ENCODE measurements at places on chromosomes 5 and 9.

GRCh38 chr5:122471031-122471751, 159.2 kb downstream of the SNCAIP start:
- DNase-seq, result no peak

DNA sequence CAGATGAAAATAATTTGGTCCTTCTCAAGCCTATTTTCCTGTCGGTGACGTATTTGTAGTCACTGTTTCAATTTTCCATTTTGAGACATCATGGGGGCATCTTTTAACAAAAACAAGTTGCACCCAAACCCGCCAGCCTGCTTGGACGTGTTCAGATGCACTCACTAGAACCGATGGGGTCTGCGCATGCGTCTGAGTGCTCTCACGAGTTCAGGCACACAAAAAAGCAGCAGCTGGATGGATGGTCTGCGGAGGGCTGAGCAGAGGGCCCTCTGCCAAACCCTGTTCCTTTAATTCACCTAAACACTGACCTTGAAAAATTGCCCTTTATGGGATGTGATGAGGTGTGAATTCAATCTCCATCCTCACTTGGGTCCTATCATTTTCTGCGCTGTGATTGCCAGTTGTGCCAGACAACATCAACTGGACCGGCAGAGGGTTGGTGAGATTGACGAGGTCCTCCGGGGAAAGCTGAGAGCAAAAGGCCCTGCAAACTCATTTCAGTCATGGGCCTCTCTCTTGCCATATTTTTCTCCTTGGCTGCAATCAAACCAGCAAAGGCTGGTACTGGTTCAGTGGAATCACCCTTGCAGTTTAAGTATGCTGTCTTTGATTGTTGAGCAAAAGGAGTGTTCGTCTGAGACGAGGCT, 251.9 kb downstream of the NFIB start:
- DNase-seq, result no peak

- DNase-seq, result peak; percentile 84
Observed at GRCh38 chr9:114387680-114388356, at the start of gene AKNA. Gene AKNA (minus strand): TSS chr9:114387982. CDS start chr9:114381333, 6,649 bp downstream.

DNA sequence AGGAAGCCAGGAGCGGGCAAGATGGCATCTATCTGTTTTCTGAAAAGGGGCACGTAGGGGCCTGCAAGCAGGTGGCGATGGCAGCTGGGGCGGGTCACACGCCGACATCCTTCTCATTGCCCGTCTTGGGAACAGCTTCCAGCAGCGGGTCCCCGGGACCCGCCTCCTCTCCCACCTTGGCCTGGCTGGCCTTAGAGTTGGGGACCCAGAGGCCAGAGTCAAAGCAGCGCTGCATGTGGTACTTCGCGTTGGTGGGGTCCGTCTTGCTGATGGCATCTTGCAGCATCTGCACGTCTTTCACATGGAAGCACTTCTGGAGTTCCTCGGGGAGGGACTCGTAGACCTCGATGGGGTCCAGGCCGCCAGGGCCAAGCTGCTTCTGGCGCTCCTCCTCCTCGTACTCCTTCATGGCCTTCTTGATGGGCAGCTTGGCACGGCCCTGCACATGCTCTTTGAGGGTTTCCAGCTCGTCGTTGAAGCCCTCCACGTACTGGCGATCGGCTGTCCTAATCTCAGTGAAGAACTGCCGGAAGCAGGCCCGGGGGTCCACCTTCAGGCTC, 127.6 kb upstream of the CLINT1 start:
- DNase-seq, result no peak

- DNase-seq, result no peak
Observed at GRCh38 chr5:138662599-138662998, 87.4 kb upstream of the HSPA9 start.

DNA sequence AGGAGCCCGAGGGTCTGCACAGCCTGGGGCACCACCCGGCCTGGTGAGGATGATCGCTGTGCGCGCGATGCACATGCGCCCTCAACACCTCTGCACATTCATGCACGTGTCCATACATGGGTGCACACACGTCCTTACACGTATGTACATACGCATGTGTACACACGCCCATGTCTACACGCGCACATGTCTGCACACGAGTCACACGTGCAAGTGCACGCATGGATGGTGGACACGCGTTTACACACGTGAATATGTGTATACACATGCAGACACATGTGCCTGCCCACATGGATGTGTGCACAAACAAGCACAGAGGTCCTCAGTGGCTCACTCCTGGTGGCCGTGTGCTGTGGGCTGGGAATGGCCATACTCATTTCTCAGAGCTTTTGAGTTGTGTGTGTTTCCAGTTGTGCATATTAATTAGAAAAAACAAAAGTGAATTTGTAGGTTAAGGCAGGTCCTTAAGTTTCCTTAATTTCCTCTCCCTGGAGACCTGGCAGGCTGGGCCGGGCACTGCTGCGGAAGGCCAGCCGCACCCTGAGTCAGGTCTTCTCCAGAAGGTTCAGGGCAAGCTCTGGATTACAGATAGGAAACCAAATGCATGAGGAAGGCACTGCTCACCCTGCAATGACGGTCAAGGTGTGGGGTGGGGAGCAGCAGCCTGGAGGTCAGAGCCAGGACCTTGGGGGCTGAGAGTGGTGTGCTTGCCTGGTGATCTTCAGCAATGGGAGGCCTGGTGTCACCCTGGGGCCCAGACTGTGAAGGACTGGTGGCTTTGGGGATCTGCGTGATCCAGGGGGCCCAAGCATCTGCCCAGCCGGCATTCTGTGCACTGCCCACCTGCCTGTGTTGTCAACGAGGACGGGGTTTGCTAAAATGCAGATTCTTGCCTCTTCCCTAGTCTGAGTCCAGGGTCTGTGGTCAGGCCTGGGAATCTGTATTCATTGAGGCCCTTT, 1.3 kb upstream of the RNU6ATAC start:
- peak; percentile 42 for DNase-seq

- no peak for DNase-seq
Observed at GRCh38 chr9:134837529-134837928, 43.1 kb upstream of the FCN2 start.

DNA sequence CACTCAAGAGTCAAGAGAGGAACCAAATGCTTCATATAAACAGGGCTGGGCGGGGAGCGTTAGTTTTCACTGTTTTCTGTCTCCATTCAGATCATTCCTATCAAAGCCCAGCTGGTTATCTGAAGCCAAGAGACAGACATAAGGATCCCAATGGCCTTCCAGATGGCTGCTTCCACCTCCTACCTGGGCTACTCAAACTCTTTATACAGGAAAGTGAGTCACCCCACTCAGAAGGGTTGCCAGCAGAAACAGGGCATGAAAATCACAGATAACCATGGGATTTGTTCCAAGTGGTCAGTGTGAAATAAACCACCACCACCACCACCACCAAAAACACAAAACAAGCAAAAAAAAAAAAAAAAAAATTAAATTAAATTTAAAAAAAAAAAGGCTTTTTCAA, 5.5 kb downstream of the PRSS3 start:
- DNase-seq, result no peak

DNA sequence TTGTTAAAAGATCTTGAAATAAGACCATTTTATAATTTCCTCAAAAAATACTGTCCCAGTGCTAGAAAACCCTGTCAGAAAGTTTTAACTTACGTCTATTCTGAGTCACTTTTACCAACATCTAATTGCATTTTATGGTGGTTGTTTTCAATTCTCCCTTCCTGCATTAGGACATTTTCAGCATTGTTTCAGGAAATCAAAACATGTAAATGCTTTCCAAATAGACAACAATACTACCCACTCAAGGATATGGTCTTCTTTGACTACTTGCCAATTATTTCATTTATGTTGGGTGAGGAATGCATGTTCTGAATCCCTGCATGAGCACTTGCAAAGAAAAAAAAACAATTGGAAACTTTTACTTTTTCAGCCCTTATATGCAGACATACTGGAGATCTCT, 284.6 kb upstream of the PDE4D start:
- no peak for DNase-seq

DNA sequence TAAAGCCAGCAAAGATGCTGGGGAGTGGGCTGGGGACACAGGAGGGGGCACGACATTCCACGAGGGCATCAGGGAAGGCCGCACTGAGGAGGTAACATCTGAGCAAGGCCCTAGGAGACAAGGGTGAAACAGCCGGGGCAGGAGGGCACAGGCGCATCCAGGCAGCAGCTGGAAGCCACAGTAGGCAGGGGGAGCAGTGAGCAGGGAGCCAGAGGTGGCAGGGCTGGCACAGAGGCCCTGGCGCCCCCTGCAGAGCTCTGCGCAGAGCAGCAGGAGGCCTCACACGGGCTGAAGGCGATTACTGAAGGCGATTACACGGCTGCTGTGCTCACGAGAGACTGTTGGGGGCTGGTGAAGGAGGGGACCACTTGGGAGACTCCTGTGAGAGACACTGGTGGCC, 15.4 kb downstream of the LMAN2 start:
- DNase-seq, result no peak

DNA sequence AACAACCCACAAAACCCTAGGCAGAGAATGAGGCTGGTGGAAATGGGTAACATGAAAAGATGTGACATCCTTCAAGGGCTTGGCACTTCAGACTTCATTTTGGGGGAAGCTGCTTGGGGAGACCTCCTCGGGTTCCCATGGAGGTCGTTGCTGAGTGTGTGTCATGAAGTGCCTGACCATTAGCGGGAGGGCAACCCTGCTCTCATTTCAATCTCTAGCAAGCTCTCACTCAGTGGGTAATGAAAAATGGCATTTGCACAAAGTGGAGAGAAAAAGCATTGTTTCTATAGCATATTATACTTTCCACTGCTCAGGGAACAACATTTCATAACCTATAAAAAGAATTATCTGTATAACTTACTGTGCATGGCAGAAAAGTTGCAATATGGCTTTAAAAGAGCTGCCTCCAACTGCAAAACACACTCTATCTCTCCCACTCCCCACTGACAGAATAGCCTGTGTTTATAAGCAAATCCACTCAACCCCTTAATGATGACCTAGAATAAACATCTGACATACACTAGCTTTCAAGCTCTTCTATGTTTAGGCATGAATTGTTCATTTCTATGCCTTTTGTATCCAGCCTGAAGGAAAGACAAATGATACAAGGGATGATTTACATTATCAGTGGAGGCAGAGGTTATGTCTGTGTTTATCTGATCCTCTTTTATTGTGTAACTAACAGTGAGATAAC, 357.2 kb downstream of the ZSWIM6 start:
- no peak for DNase-seq

- DNase-seq, result no peak
Observed at GRCh38 chr5:118984602-118985001, 3.7 kb downstream of the DTWD2 start.

GRCh38 chr5:137751869-137752491, 2.2 kb downstream of the HNRNPA0 start:
- DNase-seq, result no peak

- DNase-seq, result no peak
Observed at GRCh38 chr5:172556971-172557461, 84.0 kb upstream of the NEURL1B start.

DNA sequence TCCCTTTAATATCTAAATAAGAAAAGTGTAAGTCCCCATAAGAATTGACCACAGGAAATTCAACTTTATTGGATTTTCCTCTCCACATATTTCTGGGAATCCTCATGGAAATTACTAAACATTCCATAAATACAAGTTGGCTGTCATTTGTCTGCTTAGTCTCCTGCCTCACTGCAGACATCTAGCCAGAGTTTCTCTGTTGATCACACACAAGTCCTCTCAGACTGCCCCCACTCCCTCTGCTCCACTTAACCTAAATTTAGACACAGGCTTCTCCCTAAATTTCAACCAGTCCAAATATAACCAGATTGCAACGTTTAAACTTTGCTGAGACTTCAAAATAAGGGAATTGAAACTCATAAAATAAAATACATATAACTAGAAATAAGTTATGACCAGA, 982.1 kb downstream of the DTWD2 start:
- no peak for DNase-seq

GRCh38 chr5:1125030-1125357, 13.1 kb upstream of the SLC12A7 start:
- DNase-seq, result no peak

GRCh38 chr9:22008384-22008716, 755 bp downstream of the CDKN2B start:
- DNase-seq, result no peak

DNA sequence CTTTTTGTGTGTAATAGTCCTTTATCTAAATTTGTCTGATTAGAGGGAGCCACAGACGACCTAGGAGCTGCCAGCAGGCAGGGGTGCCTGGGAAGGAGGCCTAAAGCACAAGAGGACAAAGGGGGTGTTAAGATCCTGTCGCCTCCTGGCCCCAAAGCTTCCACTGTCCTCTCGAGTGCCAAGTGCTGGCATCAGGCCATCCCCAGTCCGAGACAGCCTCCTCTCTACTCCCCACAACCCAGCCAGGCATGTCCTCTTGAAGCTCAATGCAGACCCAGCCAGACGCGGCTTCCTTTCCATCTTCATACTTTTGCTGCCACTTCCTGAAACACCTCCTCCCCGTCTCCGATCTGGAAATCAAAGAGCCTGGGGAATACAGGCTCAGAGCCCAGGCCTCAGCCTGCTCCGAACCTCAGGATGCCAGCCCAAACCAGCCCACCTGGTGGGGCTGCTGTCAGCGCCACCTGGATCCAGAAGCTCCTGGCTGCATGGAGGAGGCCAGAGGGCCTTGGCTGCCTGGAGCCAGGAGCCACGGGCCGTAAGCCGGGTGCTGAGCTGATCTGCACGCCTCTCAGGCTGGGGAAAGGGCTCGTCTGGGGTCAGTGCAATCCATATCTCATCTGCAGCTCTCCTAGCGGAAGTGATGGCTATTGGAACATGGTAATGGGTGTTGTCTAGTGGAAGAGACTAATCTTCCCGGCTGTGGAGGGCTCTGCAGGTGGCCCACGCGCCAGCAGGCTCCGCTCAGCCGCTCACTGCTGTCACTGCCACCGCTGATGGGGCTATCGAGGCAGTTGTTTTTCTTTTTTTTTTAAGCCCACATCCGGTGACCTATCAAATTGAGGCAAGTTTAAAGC, 60.2 kb upstream of the FUBP3 start:
- DNase-seq, result no peak

GRCh38 chr9:14967450-14968321, 57.5 kb upstream of the FREM1 start:
- no peak for DNase-seq

DNA sequence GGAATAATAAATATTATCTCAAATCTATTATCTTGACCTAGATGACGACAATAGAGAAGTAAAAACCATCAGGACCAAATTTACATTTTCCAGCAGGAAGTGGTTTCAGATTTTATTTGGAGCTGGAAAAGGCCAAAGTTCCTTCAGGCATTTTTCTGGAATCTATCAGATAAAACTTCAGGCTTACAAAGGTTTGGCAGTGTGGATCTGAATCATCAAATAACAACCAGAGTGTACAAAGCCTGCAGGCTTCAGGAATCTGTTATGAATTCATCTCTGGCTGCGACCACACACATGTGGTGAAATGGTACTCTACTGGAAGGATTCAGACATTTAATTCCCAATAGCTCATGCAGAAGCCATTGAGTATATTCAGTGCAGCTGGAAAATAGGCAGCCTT, 726.4 kb upstream of the GRAMD2B start:
- no peak for DNase-seq

- no peak for DNase-seq
Observed at GRCh38 chr9:128643519-128644300, 12.9 kb downstream of the DYNC2I2 start.

- DNase-seq, result no peak
Observed at GRCh38 chr5:60469286-60469685, 230.7 kb downstream of the DEPDC1B start.

Measured in central memory CD8-positive, alpha-beta T cell (primary cell).